ENCODE measurements at places on chromosomes 1 and 21.

DNA sequence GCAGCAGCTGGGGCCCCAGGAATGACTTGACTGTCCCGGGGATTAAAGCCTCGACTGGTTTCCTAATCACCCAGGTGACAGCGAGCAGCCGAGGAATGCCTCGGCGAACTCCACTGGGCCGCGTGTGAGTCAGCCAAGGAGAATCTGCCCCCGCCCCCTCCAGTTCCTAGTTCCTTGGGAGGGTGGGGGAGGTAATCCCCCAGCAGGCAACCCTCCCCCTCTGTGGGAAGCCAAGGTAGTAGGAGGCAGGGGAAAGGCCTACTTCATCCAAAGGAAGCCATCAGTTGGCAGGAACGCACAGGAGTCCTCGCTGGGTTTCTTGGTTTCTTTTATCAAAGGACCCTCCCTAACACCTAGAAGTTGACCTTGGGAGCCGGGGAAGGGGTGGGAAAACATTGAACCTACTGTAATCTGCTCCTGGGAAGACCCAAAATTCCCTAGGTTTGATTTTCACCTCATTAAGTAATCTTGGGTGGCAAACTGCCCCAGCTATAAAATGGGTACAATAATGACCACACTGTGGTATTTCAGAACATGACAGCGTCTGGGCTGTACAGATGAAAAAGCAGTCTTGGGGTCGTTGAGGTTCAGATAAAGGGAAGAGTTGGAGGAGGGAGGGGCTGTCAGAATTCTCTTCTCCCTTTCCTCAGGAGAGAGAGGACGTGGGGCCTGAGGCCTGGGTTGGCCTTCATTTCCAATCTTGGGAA is 1.4 kb downstream of the TENT5B start:
- H3K27me3 ChIP-seq = no peaks in the 10 kb centered on the region
- DNase-seq = peak; percentile 48
- H3K36me3 ChIP-seq = no peaks in the 10 kb centered on the region
- no peak overlapping the region for H3K4me3 ChIP-seq

- H3K4me1 ChIP-seq = peaks cover 3% of the 10 kb centered on the region
- peaks cover 63% of the 10 kb centered on the region for H3K27me3 ChIP-seq
- no peaks in the 10 kb centered on the region for H3K36me3 ChIP-seq
- DNase-seq = no peak
- H3K27ac ChIP-seq = no peak overlapping the region
- no peak overlapping the region for H3K4me3 ChIP-seq
Measured at GRCh38 chr1:207913951-207914350, 3.0 kb upstream of the CD34 start.

DNA sequence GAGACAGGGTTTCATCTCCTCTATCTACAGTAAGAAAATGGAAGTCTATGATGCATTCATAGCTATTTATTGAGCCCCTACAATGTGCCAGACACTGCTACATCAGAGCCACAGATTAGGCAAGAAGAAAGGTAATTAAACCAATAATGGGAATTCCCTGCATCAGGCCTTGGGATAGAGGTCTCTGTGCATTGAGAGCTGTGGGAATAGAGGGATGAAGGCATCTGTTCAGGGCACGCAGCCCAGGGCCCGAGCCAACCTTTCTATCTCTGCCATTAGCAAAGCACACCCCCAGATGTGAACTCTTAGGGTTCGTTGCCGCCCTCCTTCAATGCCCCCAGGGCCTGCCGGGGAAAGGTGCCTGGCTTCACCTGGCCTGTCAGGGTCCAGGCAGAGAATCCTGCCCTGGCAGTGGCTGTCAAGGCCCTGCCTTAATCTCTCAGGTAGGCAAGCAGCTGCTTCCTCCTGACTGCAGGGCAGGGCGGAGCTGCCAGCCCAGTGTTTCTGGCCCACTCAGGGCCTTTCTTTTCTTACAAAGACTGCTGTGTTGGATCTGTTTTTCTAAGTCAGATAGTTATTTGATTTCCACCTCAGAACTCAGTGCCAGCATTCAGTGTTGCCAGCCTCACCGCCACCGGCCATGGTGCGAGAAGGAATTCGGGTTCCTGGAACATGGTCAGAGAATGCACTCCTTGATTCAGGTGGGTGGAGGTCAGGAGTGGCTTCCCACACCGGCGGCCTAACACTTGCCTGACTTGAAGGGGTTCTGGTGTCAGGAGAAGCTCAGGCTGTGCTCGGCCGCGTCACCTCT is 76.1 kb downstream of the PGM1 start:
- no peaks in the 10 kb centered on the region for H3K27me3 ChIP-seq
- H3K27ac ChIP-seq = no peak overlapping the region
- no peaks in the 10 kb centered on the region for H3K36me3 ChIP-seq
- no peaks in the 10 kb centered on the region for H3K4me1 ChIP-seq

DNA sequence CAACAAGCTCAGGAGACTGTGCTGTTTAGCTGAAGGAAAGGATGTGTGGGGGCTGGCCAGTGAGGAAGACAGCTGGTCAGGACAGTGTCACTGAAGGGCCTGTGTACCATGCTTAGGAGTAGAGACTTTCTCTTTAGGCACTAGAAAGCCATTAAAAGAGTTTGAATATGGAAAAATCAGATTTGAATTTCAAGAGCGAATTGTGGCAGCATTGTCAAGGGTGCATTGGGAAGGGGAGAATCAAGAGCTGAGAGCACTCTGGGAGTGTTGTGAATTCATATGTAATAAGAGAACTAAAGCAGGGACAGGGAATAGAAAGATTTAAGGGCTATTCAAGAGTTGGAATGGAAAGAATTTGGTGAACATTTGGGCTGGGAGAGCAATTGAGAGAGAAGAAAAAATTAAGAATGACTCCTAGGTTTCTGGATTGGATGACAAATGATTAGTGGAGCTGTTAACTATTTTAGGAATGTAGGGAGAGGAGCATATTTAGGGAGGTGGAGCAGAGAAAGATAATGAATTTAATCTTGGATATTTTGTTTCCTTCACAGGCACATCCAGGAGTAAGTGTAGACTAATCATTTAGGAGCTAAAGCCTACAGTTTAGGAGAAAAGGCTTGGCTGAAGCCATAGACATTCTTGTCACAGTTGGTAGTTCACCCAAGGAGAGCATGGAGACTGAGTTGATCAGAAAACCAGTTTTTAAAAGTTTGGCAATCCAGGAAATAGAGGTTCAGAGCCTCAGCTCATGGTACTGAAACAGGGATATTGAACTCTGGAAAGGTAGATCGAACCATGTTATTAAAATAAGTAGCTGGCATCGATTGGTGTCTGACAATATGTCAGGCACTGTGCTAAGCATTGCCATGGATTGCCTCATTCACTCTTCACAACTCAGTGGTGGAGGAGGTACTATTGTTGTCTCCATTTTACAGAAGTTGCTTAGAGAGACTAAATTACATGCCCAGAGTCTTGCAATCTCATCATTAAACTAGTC is 23.1 kb upstream of the TOR3A start:
- H3K4me1 ChIP-seq = peaks cover 8% of the 10 kb centered on the region
- no peak overlapping the region for H3K4me3 ChIP-seq
- no peaks in the 10 kb centered on the region for H3K36me3 ChIP-seq
- no peaks in the 10 kb centered on the region for H3K27me3 ChIP-seq

- no peaks in the 10 kb centered on the region for H3K4me1 ChIP-seq
- H3K36me3 ChIP-seq = no peaks in the 10 kb centered on the region
- no peaks in the 10 kb centered on the region for H3K27me3 ChIP-seq
Measured at GRCh38 chr1:41418857-41419583, 57.8 kb downstream of the FOXO6 start.

DNA sequence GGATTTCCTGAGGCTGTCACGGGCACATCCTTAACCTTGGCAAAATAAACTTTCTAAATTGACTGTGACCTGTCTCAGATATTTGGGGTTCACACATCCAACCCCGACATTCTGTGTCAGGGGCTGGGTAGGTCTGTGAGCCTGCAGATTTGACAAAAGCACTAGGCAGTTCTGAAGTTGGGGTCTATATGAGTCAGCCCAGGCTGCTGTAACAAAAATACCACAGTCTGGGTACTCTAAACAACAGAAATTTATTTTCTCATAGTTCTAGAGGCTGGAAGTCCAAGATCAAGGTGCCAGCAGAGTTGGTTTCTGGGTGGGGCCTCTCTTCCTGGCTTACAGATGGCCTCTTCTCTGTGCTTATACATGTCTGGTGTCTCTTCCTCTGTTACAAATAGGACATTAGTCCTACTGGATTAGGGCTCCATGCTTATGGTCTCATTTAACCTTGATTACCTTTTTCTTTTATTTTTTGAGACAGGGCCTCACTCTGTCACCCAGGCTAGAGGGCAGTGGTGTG is 3.0 kb upstream of the CPLANE2 start:
- no peak overlapping the region for H3K27ac ChIP-seq
- DNase-seq = no peak
- no peak overlapping the region for H3K4me3 ChIP-seq
- no peaks in the 10 kb centered on the region for H3K36me3 ChIP-seq
- no peaks in the 10 kb centered on the region for H3K27me3 ChIP-seq
- H3K4me1 ChIP-seq = no peaks in the 10 kb centered on the region

DNA sequence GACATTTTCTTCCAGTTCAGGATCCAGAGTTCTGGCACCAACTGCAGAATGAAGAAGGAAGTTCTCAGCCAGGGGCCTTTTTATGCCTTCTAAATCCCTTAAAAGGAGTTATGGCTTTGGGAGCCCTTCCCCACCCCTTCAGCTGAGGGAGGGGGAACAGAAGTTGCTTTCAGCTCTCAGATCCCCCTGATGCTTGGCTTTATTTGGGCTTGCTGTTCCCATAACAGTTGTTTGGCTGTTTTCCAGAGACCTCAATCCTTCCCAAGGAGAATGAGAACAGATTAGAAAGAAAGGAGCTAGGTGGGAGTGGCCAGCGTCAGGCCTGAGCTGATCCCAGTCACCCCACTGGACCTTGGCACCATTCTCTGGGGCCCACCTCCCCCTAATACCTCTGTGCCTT is at the start of gene RPE65:
Gene RPE65, minus strand, starts transcription at position 54 of the 400 bp plus-strand sequence. Its CDS starts 49 bp downstream, at position 5.
- H3K27ac ChIP-seq = peak within 1 kb of the TSS; percentile 0
- peak; percentile 47 for DNase-seq
- H3K4me1 ChIP-seq = peaks cover 6% of the 10 kb centered on the region
- no peaks in the 10 kb centered on the region for H3K27me3 ChIP-seq

DNA sequence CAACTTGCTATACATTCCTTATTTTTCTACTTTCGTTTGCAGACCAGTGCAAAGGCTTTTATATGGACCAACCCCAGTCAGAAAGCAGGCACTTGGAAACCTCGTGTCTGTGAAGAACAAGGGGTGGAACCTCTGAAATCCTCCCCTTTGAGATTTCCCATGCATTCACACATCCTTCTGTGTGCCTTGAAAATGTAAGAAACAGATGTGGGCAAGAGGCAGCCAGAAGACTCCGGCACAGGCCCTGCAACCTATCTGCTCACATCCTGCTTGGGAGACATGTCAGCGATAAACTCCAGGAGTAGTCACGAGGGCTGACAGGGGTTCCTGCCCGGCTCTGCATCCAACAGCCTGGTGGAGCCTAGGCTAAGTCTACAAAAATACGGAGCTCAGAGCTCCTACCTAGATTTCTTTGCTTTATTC is 42.5 kb downstream of the ETS2 start:
- H3K4me1 ChIP-seq = peaks cover 9% of the 10 kb centered on the region
- peak; percentile 63 for DNase-seq
- no peaks in the 10 kb centered on the region for H3K36me3 ChIP-seq
- H3K27ac ChIP-seq = no peak overlapping the region
- H3K27me3 ChIP-seq = no peaks in the 10 kb centered on the region

- DNase-seq = no peak
- no peaks in the 10 kb centered on the region for H3K27me3 ChIP-seq
- peaks cover 13% of the 10 kb centered on the region for H3K4me1 ChIP-seq
- no peak overlapping the region for H3K27ac ChIP-seq
Measured at GRCh38 chr1:194026422-194026821, 840.0 kb upstream of the B3GALT2 start.

- no peak overlapping the region for H3K27ac ChIP-seq
- no peaks in the 10 kb centered on the region for H3K27me3 ChIP-seq
- no peaks in the 10 kb centered on the region for H3K36me3 ChIP-seq
Measured at GRCh38 chr21:21907271-21907670, 909.1 kb downstream of the NCAM2 start.

Measured in cardiac muscle cell (in vitro differentiated cells and primary cell).